ENCODE measurements at places on chromosomes 1 and 21.
A peak's percentile ranks its signal among the peaks of the same experiment; 100 is the strongest.

DNA sequence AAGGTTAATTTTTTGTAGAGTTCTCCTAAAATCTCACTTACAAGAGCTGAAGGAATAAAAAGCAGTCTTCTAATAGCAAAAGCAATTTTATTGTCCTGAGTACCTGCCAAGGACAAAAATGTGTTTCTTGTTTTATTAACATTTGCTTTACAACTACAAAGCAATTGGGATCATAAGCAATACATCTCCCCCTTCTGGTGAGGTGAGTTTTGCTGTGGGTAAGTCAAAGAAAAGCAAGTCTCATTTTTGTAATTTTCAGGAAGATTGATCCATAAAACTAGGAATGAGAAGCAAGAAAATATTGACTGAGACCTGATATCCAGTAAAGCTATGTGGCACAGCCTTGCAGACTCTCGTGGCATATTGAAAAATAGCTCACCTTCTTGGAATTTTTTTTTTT is 2162.7 kb downstream of the NCAM2 start:
- DNase-seq, result no peak

DNA sequence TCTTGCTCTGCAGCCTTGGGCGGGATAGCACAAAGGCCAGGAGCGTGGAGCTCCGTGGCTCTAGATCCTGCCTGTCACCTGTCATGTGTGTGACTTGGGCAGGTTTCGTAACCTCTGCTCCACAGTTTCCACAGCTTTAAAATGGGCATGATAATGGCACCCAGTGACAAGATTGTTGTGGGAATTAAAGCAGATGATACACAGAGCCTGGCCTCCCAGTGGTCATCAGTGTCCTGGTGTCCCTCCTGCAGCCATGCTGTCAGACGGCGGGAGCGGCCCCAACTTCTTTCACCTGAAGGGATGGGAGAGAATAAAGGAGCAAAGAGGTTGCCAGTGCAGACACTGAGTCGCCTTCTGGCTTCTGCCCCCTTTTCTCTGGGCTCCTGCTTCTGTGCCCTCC is 61.5 kb downstream of the SLC37A1 start:
- DNase-seq, result no peak

DNA sequence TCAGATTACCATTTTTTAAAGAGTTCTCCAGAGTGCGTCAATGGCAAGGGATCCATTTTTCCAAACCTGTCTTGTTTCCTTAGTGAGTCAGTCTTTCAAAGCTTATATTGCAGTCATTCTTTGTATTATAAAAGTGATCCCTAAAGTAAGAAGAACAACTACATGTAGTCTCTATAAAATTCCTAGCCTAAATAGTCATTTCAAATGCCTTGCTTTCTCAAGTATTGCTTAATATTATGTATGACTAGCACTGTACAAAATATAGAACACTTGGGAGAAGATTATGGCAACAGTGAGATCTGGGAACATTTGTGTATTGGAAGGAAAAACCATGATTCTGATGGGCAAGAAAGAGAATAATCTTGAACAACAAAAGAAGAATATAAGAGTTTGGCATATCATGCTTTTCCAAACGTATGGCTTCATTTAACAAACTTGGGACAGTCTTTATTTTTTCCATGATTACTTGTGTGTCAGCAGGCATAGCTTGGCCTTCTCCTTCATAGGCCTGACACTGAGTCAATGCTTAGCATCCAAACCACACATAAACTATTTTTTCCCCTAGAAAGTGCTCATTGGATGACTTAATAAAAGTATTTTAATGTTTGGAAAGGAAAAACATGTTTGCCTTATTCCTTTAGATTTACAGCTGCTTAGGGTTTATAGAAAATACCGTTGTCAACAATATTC is 547.4 kb downstream of the LTN1 start:
- no peak for DNase-seq

DNA sequence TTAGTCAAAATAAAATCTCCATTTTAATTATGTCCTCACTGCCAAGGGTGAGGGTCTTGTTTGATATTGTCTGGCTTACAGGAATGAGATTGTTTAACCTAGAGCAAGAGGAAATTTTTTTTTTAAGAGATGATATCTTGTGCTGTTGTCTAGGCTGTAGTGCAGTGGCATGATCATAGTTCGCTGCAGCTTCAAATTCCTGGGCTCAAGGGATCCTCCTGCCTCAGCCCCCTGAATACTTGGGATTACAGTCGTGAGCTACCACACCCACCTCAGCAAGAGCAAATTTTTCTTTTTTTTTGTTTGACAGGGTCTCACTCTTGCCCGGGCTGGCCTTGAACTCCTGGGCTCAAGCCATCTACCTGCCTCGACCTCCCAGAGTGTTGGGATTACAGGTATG is 84.6 kb downstream of the DISP1 start:
- DNase-seq, result no peak

DNA sequence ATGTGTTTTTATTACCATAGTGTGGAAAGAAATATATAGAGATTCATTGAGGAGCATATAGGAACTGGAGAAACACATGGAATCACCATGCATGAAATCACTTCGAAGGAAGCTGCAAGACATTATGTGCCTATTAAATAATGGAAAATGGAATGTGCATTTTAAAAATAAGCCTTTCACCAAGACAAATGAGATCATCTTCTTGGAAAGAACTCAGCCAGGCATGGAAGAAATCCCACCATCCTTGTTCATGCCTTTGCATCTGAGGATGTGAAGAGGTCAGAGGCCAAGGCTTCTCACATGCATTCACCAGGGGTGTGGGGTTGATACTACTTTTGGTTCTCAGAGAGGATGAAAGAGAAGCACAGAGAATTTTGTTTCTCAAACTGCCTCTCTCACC is 50.0 kb downstream of the C1orf198 start:
- peak; percentile 4 for DNase-seq

- peak; percentile 43 for DNase-seq
Measured at GRCh38 chr1:161207173-161207572, 5.0 kb downstream of the NDUFS2 start.

GRCh38 chr1:5950994-5951785 is 41.0 kb downstream of the NPHP4 start:
- DNase-seq, result no peak

DNA sequence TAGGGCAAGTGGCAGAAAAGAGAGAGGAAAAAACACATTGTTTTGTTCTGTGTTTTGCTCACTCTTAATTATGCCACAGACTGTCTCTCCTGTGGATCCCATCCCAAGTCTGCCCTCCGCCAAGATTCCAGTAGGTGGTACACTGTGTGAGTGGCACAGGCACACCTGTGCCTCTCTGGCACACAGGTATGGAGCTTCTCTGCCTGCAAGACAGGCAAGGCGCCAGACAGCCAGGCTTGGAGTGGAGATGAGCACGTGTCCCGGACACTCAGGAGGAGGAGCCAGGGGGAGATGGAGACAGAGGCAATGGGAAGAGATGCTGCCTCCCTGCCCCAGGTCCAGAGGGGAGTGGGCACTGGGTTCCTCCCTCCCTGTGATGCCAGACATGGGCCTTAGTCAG is 6.5 kb upstream of the GRIK3 start:
- DNase-seq, result no peak

GRCh38 chr1:3521426-3521825 is 67.0 kb downstream of the ARHGEF16 start:
- no peak for DNase-seq

DNA sequence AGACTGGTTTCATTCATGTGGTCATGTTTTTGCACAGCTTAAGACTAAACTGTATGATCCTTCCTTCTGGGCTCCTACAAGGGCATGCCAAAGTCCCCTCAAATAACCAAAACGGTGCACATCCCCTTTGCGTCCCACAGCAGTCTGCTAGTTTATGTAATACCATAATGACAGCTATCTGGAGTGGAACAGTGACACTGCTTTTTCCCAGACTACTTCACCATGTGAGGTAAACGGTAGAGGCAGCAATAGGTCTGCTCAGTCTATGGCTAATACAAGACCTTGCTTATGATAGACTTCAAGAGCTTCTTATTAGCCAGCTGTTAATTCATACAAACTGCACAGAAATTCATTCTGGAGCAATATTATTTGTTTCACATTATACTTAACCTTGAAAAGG is 395.5 kb downstream of the SMYD3 start:
- no peak for DNase-seq

- no peak for DNase-seq
Measured at GRCh38 chr21:15441992-15442391, 287.8 kb upstream of the USP25 start.

DNA sequence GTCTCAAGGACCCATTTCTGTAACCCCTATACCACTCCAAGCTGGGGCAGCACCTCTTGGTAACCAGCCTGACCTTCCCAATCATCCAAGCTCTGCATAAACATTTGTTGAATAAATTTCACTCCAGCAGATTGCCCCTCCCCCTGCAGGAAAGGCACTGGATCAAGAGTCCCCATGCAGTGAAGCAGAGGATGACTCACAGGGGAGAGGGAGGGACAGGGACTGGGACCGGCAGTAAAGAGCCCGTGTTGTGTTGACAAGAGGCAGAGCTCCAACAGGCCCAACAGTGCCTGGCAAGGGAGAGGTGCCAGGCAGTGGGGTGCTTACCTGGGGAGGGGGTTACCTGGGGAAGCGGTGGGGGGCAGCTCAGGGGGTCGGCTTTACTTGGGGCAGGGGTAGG is 32.3 kb downstream of the SLC9A1 start:
- DNase-seq, result peak; percentile 80

- DNase-seq, result no peak
Measured at GRCh38 chr21:41008974-41009373, 159.0 kb upstream of the BACE2 start.

- DNase-seq, result peak; percentile 44
Measured at GRCh38 chr1:154791292-154792166, 78.6 kb downstream of the KCNN3 start.

DNA sequence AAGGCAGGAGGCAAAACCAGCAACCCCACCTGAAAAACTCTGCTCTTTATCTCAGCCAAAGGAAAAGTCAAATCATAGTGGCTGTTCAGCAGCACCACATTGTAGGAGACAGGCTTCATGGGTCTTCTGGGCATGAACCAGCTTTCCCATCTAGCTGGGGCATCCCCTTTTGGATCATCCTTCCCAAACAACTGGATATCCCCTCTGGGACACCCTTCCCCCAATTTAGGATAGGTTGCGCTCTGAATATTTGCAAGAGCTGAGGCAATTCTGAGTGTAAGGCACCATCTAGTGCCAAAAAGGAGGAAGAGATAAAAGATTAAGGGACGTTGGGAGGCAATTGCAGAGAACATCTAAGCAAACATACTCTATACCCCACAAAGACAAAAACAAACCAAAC is 295.8 kb downstream of the MATN1 start:
- peak; percentile 1 for DNase-seq

DNA sequence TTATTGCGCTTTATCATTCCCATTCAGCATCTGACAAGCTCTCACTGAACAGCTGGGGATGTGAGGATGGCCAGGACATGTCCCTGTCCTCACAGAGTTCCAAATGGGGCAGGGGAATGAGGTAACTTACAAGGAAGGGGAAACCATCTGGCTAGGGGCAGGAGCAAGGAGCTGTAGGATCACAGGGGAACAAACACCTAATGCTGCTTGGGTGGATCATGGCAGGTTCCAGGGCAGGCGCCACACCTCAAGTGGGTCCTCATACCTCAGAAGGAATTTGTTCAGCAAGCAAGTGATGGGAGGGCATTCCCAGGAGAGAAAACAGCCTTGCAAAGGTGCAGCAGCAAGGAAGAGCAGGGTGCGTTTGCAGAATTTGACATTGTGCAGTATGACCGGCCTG is 35.1 kb upstream of the GRIK3 start:
- DNase-seq, result no peak

DNA sequence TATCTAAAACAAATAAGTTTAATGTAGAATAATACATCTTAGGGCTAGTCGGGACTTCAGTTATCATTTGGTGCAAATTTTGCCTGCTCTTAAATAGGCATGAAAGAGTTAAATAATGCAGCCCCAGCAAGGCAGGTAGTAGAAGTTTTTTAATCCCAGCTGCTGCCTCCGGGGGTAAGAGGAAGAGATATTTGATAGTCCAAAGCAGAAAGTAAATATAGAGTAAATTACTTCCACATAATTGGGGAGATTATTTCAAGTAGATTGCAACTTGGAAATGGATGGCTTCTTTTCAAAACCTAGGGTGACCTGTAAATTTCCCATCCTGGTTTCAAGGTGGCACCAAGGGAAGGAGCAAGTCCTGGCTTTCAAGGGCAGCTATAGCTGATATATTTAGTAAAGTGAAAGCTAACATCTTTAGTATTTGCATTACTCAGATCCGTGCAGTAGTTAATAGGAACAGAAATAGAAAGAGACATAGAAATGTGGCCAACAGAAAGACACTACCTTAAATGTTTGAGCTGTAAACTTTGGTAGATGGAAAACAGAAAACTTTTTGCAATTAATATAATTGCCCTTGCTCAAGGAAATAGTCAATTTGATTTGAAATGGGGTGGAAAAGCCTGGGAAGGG is 109.1 kb downstream of the LMO4 start:
- no peak for DNase-seq

DNA sequence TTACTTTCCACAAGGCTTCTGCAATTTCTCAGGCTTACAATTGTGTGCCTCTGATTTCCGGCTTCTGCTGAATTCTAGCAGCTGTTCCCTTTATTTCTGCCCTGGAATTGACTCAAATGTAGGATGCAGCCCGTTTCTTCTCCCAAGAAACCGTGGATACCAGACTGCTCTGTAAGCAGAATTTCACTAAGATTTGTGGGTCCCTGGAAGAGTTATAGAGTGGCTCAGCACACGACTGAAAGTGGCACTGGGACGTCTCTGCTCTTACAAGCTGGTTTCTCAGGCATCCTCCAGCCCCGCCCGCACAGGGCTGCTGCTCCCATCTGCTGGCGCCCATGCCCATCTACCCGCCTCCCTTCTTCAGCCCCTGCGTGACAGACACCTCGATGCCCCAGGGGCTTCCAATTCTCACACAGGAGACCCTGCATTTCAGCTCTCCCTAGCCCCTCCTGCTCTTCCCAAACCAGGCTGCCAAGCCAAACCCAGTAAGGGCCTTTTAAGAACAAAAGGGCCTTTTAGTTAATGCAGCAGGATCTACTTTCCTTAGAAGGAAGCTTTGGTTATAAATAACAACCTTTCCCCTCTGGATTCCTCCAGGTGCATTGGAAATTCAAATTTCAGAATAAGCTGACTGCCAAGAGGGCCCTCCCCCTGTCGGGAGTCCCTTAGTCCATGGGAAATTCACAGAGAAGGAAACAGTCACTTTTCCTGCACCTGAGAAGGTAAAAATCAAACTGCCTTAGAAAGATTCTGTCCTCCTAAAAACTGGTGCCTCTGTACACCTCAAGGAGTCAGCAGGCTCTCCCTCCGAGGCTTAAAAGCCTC is 45.4 kb upstream of the TENT5B start:
- DNase-seq, result no peak

DNA sequence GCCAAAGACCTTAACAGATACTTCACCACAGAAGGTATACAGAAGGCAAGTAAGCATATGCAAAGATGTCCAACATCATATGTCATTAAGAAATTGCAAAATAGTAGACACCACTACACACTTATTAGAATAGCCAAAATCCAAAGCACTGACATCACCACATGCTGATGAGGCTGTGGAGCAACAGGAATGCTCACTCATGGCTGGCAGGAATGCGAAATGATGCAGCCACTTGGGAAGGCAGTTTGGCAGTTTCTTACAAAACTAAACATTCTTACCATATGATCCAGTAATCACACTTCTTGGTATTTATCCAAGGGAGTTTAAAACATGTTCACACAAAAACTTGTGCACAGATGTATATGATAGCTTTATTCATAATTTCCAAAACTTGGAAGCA is 261.2 kb upstream of the AJAP1 start:
- no peak for DNase-seq

All from mucosa of gallbladder (tissue), 1 donor.